T-helper 2 cell (primary cell): ENCODE measurements at places on chromosomes 3 and 15.

DNA sequence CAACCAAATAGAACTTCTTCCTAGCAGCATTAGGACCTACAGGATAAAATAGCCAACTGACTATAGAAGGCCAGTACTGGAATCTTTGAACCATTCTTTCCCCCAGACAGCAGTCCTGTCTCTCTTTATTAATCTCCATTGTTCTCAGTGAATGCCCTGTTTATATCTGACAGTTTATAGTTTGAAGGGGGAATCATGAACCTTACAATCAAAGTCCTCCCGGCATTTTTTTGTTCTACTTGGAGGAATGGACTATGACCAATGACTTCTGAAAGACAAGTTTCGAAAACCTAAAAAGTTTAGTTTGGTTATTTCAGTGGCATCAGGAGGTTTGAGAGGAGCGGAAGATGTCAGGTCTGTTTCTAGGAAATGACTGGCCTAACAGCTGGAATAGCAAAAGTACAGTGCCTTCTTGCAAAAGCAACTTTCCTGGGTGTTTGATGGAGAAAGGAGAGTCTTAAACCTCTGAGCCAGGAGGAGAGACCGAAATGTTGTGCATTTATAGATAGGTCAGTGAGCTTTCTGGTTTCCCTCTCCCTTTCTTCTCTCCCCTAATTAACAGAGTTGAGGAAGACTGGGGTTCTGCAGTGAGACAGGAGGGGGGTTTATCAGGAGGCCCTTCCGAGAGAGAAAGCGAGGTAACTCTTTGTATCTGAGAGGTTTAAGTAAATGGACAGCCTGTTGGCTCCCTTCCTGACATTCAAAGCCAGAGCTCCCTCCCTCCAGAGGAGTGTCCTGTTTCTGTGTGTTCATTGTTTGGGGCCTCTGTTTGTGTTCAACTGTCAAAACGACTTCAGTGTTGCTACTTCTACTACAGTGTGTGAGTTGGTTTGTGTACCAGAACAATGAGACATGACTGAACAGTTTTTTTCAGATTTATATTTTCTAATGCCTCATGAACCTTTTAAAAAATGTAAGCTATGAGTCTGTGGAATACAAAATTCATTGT is 383.0 kb upstream of the RARB start:
- DNase-seq: no peak

DNA sequence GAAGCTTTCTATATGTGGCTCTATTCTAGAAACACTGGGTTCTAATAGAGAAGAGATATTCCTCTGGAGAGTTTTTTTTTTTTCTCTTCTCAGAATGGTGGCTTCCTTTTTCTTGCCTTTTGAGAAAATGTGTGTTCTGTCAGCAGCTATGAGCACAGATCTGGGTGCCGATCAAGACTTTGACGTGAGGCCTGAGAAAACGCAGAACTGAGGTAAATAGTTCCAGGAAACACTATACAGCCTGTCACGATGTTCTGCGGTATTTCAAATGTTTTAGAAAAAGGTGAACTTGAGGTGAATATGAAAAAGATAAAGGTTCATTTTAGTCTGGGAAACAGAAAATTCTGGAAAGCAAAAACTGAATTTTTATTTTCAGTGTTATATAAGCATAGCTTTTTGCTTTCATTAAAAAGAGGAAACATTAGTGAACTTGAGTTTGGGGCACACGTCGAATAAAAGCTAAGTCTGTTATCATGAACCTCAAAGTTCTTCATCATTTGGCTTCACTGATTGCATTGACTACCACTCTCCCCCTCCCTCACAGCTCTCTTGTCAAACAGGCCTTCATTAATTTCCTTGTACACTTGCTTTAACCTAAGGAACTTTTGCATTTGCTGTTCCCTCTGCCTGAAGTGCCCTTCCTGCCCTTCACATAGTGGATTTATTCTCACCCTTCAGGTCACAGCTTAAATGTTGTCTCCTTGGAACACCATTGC is 265.1 kb downstream of the NFKBIZ start:
- DNase-seq: peak; percentile 95

DNA sequence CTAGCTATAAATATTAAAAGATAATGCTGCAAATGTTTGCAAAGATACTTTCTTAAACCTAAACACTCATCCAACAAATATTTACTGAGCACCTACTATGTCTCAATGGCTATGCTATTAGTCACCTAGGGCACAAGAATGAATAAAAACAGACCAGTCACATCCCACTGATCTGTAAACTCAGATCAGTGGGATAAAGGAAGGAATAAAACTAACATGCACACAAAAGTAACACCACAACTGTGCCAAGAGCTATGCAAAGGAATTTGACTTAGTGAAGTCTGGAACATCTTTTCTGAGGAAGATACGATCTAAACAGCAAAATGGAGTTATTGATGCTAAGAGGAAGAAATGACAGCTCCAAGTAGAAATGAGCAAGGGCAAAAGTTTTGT is 56.6 kb downstream of the CBLB start:
- DNase-seq: no peak

DNA sequence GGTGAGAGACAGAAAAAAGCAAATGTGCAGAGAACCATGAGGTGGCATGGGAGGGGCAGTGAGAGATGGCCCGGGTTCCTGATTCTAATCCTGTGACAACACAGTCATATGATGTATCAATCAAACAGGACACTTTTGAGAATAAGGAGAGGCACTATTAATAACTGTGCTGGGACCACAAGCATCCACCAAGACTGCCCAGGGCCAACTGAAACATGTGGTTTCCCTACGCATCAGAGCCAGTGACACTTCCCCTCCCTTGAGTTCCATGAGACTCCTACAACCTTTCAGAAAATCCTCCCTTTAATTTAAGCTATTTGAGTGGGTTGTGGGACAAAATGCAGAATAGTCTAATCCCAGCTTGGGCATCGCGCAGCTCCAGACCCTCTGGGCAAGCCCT is 17.4 kb downstream of the SH3BP5 start:
- DNase-seq: no peak

- peak; percentile 53 for DNase-seq
Observed at GRCh38 chr3:48661501-48662144, 1.1 kb downstream of the CELSR3 start.

- no peak for DNase-seq
Observed at GRCh38 chr3:120693439-120694171, 11.6 kb upstream of the HGD start.

DNA sequence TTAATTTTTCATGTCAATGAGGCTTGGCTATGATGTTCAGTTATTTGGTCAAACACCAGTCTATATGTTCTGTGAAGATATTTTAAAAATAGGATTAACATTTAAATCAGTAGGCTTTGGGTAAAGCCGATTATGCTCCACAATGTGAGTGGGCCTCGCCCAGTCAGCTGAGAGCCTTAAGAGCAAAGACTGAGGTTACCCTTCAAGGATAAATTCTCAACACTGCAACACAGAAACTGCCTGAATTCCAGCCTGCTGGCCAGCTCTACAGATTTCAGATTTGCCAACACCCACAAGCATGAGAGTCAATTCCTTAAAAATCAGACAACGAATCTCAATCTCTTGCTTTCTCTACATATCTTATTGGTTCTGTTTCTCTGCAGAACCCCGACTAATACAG is 188.3 kb downstream of the PLCH1 start:
- no peak for DNase-seq

DNA sequence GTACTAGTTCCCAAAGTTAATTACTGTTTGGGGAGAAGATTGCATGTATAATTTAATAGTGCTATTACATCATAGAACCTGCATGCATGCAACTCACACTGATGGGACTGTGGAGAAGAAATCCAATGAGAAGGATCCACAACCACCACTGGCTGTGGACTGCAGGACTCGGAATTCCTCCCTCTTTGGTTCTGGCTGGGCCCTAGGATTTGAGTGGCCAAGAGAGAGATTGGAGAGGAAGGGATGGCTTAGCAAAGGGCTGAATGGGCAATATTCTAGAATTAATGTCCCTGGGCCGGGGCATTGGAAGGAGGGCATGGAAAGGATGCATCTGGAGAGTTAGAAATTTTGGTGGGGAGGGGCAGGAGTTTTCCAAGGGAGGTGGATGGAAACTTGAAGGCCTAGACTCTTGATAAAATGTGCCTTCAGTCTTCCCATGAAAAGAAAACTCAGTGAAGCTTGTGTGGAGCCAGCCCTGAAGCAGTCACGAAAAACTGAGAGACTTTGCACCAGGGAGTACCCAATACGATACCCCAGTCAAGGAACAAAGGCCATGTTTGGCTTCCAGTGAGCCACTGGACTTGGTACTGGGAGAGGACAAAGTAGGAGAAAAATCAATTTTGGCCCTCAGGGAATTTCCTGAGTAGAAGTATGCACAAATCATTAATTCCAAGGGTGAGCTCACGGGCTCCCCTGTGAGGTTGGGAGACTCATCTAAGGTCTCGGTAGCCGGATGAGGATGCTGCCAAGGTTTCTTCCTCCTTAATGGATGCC is 31.4 kb upstream of the TPM1 start:
- no peak for DNase-seq

DNA sequence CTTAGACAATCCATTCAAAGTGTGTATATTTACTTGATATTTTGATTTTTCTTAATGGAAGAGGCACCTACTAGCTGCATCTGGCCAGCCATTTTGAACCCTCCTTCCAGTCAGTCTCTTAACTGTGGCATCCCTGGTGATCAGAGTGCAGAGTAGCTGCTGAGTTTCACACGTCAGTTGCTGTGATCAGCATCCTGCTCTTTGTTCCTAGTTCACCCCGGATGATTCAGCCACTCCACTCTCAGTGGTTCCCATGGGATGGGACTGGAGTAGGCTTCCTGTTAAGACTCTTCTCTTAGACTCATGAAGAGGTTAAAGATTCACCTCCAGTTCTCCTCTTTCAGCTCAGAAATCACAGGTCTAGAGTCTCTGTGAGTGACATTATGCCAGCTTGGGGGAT is 75.8 kb downstream of the STXBP5L start:
- DNase-seq: no peak

DNA sequence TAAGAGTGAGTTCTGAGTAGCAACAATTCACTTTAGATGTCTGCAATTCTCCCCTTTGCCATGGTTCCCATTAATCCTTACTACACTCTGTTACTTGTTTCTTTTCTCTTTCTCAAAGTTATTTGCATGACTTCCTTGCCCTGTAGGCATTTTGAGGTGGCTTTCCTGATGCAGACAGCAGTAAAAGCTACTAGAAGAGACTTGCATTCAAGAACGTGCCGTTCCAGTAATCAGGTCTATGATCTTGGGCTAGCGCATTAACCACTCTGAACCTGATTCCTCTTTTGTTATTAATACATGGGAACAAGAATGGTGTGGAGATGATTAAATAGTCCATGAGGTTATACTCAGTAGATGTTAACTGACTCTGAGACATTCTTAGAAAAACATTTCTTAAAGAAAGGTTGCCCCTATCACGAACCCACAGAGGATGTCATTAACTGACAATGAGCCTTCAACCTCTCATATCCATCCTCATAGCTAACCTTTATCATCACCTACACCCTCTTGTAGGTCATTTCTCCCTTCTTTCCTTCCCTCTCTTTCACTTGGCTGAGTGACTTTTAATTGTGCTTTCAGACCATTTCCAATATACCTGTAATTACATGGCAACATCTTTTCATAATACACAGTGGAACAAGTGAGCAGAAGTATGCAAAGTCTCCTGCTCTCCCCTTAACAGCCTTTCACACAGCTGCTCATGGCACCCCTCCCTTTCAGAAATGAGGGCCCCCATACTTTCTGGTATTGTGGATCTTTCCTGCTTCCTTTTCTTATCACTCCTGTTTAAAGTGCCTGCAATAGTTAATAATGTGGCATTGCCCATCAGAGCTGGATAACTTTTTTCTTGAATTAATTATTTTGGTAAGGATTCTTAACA is 175.9 kb downstream of the CHST2 start:
- DNase-seq: no peak

DNA sequence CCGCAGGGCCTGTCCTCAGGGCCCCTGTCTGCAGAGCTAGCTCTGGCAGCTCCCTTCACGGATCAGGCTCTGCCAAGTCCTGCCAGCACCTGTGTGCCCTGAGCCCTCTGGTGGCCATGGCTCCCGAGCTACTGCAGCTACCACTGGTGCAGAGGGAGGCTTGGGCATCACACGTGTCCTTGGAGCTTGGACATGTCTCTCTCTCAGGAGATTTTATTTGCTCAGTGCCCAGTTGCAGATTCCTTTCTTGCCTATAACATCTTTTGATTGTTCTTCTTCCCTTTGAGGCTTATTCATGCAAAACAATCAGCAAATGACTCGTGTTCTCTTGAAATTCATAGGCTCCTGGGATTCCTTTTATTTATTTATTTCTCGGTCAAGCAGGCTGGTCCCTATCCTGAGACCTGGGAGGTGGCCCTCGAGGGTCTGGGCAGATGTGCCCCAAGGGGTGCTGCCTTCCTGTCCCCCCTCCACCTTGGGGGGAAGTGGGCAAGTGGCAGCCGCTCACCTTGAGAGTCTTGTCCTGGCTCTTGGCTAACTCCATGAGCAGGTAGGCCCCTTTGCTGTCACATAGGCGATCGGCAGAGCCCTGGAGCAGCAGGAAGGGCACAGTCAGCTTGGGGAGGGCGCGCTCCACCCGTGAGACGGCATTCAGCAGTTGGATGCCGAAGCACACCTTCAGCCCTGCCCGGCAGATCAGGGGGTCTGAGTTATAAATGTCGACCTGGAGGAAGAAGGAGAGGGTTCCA is 21.9 kb downstream of the ABTB1 start:
- no peak for DNase-seq

DNA sequence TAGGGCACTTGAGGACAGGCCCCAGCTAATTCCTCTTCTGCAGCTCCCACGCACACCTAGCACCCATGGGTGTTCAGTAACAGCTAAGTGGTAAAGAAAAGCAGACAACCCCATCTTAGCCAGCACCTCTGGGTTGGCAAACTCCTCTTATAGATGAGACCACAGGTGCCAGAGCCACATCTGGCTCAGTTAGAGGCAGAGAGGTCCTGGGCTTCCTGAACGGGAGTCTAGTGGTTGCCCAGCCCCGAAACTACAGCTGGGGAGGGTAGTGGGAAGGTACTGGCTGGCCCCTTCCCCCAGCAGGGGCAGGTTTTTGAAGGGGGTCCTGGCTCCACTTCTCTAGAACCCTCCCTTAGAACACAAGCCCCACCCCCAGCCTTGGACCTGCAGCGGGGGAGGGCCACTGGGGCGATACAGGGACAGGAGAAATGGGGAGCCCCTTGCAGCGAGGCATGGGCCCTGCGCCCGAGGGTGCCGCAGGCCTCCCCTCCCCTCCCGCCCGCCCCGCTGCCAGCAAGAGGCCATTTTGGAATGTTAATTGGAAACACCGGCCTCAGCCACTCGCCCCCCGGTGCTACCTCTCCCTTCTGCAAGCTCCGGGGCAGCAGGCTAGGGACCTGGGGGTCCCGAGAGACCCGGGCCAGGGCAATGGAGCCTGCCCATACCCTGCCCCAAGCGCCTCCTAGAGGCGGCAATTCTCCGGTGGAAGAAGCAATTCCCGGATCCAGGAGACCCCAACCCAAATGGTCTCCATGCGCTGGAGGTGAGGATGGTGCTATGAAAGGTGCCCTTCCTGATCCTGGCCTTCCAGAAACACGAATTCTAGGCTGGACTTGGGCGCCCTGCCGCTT is 1.5 kb downstream of the DUSP7 start:
- DNase-seq: no peak

DNA sequence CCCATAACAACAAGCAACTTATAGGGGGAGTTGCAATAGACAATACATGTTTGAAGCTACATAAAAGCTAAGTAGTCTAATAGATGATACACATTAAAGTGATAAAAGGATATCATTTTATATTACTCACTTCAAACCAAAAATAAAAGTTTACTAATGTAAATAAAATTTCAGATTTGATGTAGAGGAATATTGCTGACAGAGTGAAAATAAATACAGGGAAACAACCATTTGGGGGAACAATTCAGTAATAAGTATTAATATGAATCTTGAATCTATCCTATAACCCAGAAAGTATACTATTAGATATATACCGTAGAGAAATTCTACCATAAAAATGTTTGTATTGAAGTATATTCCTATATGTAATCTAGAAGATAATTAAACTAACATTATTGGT is 1248.9 kb upstream of the EPHA6 start:
- DNase-seq: no peak

GRCh38 chr3:36866368-36866767 is 78.5 kb downstream of the TRANK1 start:
- DNase-seq: no peak
